ENCODE measurements at places on chromosomes 7 and 10.
A peak's percentile ranks its signal among the peaks of the same experiment; 100 is the strongest.

DNA sequence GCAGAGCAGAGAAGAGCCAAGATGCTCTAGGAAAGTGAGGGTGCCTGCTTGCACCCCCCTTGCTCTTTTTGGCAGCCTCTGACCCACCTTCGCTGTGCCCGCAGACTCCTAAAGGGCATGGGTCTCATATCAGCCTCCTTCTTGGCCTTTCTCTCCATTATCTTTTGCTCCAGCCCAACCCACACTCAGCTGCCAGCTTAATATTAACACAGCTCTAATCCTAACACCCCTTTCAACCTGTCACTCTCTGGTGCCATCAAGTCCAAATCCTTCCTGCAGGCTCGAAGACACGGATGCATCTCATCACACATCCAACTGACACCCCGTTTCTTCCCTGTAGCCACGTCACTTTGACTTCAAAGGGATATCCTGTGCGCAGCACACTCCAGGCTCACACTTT, 171.6 kb upstream of the AUTS2 start:
- no peak for ATAC-seq

GRCh38 chr7:141114029-141114664, 40.3 kb downstream of the TMEM178B start:
- ATAC-seq = no peak

DNA sequence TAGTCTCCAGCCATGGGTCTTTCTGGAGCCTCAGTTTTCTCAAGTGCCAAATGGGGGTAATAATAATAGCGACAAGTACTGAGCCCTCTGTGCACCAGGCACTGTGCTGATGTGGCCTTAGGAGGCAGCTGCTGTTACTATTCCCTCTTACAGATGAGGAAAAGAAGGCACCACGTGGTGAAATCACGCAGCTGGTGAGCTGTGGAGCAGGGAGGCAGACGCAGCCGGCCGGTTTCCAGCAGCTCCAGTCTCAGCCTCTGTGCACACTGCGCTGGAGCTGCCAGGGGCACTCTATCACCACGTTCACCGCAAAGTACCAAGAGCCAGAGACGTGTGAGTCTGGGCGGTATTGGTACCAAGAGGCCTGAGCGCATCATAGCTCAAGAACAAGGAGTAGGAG, 9.6 kb downstream of the PYROXD2 start:
- ATAC-seq = no peak

DNA sequence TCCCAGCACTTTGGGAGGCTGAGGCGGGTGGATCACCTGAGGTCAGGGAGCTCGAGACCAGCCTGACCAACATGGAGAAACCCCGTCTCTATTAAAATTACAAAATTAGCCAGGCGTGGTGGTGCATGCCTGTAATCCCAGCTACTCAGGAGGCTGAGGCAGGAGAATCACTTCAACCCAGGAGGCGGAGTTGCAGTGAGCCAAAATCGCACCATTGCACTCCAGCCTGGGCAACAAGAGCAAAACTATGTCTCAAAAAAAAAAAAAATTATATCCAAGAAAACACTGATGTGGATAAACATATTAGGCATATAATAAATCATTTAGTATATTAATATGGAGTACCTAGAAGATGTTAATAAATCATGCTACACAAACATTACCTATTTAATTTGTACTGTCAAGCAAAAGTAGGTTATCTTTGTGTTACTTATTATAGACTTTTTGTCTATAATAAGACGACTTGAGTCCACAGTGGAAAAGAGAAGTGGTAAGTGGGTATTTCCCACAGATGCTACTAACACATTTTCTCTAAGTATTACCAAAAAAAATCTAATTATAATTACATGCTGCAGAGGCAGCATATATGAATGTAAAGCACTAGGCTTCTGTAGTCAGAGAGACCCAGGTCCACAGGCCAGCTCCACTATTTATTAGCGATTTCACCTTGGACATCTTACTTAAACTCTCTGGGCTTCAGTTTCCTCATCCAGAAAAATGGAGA, 34.5 kb downstream of the DNMBP start:
- ATAC-seq = no peak

- ATAC-seq = no peak
These were observed 44.0 kb downstream of the ZNRF2 start for GRCh38 chr7:30328381-30328780.

GRCh38 chr10:11331046-11331577, 280.3 kb downstream of the USP6NL start:
- no peak for ATAC-seq

- ATAC-seq = no peak
These were observed 68.5 kb upstream of the BMPER start for GRCh38 chr7:33836797-33837355.

DNA sequence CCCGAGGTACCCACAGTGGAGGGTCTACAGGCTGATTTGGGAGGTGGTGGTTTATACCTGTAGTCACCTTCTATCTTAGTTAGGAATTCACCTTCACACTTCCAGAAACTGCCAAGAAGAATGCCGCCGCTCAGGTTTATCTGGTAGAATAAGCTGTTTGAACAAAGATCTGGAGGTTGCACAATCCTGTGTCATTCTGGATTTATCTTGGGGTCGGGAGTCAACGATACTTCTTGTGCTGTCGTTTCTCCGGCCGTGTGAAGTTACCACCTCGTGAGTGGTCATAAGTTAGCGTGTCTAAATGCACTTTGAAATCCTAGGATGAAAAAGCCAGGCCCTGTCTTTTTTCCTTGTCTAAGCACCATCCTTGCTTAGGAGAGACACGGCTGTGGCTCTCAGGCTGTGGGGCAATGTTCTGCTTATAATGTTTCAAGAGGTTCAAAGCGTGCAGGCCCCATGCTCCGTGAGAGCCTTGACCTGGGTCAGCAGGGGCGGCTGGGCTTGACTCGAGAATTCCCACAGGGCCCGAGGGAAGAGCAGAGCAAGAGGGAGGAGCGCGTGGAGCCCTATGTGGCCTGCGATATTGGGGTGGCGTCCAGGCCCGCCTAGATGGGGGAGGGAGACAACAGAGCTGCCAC, 35.5 kb downstream of the GRIFIN start:
- ATAC-seq = no peak

- no peak for ATAC-seq
These were observed 1188.3 kb upstream of the SORCS1 start for GRCh38 chr10:108352771-108353170.

- no peak for ATAC-seq
These were observed 7.3 kb downstream of the PGAM2 start for GRCh38 chr7:44057849-44058758.

DNA sequence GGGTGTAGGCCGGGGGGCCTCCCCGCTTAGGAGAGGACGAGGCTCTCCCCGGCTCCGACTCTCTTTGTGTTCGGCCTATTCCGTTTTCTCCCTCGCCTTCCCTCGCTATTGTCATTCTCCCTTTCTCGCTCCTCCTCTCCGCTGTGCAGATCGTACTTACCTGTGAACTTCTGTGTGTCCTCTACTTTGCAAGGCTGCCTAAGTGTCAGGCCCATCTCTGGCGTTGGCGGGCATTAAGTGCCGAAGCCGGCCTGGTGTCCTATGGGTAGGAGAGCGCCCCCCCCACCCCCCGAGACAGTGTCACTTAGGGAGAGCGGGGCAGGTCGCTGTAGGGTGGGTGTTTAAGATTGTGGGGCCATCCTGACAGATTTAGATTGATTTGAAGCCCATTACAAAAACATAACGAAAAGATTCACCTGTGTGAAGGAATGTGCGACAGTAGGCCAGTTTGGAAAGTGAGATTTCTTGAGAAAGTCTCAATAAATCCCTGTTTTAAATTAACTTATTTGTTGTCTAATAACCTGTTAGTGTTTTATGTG, 579 bp downstream of the RBM33 start:
- peak; percentile 49 for ATAC-seq

DNA sequence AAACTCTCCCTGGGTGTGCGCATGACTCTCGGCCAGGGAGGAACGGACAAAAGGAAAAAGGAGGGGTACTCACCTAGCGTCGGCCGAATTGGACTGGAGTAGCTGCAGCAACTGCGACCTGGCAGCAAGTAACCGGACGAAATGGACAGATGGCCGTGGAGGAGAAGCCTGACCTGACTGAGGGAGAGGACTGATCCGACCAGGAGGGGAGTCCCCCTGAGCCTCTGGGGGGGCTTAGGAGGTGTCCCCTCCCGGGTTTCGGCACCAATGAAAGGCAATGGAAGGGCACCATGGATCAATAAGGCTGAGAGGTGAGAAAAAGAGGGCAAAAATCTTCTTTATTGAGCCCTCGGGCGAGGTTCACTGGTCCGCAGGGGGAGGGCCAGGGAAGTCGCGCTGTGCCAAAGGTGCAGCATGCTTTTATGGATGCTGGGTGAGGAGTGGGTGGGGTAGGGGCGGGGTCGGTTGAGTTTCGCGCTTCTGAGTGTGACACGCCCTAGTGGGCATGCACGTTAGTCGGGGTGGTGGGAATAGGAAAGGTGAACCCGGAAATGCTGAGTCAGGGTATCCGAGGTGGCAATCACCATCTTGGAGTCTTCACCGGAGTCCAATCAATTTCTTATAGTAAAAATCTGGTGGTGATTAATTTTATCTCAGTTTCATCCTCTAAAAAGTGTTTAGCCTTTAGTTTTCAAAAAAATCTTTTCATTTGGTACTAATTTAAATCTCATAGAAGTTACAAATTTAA, 638.5 kb upstream of the DPP6 start:
- ATAC-seq = no peak

DNA sequence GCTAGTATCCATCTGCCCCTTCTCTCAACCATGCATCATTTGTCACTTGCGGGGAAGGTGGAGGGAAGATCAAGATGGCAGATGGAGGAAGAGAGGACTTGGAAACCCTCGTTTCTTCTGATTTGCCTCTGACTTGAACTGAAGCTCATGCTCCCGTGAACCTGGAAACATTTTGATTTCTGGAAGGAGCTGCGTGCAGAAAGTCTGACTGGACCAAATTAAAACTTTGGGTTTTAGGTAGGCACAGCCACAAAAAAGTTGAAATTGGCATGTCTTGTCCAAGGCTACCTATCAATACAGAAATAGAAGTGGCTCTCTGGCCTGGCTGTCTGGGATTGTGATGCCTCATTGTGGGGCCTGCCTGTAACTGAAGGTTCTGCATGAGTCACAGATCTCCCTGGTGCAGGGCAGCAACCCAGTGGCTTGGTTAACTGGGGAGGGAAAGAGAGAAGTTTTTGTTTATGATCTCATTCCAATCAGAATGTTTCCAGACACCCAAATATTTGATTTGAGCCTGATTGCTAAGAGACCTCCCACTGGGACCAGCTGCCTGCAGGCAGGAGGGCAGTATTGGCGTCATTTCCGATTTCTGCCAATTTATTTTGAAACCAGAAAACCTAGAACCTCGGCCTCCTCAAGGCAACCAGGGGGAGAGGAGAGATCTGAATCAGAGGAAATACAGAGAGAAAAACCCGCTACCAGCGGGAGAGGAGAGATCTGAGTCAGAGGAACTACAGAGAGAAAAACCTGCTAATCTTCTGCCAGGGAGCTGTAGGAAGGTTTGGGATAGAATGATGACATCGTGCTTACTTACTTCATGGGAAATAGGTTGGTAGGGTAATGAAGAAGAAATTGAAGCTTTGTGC, 363.6 kb downstream of the ANKRD30A start:
- ATAC-seq = no peak

DNA sequence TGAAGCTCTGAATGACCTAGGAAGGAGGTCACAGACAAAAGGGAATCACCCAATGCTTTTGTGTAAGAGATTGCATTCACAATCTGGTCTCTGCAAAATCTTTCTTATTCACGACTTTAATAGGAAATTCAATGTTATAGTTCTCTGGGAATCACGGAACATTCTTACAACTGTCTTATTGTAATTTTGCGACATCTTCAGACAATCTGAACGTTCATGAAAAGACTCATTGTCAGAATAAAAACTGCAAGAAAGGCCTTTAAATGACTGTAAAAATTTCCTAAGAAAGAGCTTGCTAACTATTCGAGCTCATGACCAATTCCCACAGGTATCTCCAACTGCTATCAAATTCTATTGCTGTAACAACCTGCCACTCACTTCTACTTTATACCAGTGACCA, 130.7 kb downstream of the DGKI start:
- no peak for ATAC-seq

DNA sequence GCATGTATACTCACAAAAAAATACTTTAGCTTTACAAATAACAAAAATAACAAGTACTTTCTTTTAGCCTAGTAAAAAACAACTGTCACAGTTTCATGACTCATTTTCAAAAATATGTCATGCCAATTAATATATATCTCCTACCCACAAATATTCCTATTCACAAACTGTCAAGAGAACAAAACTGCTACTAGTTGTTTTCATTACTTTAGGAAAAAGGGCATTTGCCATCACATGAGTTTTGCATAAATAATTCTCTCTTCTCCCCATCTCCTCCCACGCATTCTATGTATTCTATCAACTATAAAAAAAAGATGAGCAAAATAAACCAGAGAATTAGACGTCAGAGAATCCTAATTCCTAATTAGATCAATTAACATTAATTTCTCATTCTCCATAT, 87.6 kb downstream of the PIP4K2A start:
- ATAC-seq = no peak

DNA sequence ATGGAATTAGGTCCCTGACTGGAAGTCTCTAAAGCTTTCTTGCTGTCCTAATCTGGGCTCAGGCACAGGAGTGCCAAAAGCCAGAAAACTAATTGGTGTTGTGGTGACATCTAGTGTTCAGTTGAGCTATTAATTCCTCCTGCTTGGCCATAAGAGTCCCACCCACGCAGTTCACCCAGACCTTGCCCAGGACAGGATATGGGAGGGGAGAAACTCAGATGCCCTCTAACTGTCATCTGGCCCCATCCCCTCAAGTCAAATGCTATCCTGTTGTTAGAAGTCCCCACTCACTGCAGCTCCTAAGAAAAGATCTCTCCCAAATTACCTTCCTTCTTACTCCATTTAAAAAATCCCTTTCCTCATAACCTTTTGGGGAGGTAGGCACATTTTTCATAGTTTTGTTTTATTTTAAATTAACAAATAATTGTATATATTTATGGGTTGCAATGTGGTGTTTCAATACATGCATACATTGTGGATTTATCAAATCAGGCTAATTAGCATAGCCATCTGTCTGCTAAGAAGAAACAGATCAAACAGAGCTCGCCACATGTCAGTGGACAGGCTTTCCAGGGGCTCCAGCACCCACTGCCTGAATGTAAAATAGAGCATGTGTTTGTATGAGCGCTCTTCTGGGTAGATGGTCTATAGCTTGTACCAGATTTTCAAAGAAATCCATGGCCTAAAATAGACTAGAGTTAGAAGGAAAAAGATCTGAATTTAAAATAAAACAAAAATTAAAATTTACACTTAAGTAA, 84.0 kb downstream of the GSAP start:
- peak; percentile 57 for ATAC-seq

DNA sequence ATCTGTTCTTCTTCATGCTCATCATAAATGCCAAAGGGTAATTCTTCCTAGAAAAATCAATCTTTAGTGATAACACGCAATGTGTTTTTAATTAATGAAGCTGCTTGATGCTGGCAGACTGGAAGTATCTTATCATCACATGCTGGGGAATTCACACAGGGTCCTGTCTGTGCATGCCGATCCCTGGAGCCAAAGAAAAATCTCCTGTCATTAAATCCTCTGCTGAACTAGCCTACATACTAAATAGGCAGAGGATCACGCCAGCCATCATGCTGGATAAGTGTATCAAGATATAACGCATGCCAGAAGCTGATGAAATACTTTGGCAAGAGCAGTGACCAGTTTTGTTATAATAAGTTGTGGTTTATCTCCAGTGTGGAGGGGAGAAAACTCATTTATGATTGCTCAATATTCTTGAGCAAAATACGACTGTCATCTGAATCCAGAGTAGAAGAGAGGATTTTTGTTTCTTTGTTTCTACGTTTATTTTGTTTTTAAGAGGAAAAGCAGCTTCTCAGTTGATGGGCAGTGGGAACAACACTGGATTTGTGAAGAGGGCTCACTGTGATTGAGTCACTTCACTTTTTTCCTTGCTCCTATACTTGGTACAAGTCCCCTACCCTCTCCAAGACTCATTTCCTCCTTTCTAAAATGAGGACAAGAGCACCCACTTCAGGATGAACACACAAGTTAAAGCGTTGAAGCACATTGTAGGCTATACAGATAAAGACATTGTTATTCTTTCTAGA, 649.1 kb downstream of the TNS3 start:
- ATAC-seq = no peak

All from activated T-helper 17 cell treated with anti-CD3 and anti-CD28 coated beads, Interleukin-2, amount 50 U/mL, for 72 hours (primary cell).